Spleen (tissue), 13 donors: ENCODE measurements at places on chromosomes 6 and 20.

GRCh38 chr6:42451333-42452170, at the start of gene TRERF1:
TSS of gene TRERF1 (minus strand) at chr6:42451926. CDS start at chr6:42269590, 182,336 bp downstream.
- peak; percentile 87 for DNase-seq

DNA sequence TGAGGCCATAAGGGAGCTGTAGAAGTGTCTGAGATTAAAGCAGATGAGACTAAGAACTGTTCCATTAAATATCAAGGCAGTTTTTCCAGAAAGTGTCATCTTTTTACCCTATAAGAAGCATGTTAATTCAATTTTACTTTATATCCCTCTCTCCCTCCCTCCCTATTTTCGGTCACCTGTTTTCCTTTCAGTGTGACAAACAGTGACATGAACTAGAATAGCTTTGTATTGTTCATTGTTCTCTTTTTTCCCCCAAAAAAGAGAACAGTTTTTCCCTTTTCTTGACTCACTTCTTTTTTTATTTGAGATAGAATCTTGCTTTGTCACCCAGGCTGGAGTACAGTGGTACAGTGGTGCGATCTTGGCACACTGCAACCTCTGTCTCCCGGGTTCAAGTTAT, 269.3 kb downstream of the ZFAND3 start:
- DNase-seq = no peak

- no peak for DNase-seq
Observed at GRCh38 chr6:144678844-144679243, 393.7 kb downstream of the UTRN start.

GRCh38 chr6:87763901-87764300, 61.9 kb upstream of the AKIRIN2 start:
- DNase-seq = no peak

DNA sequence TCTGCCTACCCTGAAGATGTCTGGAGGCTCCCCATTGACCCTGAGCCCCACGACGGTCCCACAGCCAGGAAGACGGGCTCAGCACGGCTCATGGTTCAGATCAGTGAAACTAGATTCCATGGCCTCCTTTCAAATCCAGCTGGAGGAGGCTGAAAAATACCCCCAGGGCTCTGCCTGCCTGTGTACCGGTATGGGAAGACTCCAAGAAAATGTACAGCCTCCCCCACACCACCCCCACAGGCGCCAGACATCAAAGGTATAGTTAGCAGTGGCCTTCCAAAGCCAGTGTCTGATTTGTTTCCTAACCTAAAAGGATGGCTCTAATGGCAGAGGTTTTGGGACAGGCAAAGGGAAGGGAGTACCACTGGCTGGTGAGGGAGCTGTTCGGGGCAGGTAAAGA, 86.2 kb upstream of the SNAP25 start:
- no peak for DNase-seq

DNA sequence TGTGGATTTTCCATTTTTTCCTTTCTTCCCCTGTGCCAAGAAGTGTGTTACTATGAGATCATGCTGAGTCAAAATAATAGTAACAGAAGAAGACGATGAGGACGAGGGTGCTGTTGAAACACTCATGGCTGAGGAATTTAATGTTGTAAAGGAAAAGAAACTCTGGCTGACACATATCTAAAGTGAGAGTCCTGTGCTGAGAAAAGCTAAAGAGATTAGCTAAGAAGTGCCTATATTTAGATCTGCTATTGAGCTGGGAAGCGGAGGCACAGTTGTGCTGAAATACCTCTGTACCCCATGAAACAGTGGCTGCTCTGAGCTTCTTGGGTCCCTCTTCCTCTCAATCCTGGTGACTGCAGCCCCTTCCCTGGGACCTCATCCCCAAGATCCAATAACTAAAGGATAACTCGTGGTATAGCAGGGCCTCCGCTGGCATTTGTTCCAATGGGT, 1.1 kb upstream of the SYTL3 start:
- DNase-seq = no peak

- no peak for DNase-seq
Observed at GRCh38 chr20:46414608-46415007, 8.2 kb upstream of the ELMO2 start.

DNA sequence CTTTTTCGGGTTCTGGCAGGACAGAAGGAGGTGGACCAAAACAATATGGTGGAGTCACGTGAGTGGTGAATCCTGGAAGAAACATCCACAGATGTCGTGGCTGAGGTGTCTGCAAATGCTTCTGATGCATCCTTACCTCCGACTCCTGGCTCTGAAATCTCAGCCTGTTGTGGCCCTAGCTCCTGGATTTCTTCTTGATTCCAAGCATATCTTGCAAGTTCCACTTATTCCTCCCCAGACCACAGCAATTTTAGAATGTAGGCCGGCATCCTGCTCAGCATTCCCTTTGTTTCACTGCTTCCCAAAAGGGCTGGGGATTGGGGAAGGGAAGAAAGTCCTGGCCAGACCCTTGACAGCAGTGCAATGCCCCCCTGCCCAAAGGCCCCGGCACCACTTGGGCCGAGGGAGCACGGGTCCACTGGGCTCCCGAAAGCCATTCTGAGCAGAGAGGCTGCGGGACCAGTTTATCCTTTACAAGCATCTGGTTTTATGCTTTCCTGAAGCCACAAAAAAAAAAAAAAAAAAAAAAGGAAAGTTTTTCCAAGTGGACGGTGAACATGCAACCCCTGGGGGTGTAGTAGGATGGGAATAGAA, 200.9 kb upstream of the RNF24 start:
- peak; percentile 19 for DNase-seq

GRCh38 chr6:112123982-112124381, 36.6 kb downstream of the FAM229B start:
- no peak for DNase-seq

DNA sequence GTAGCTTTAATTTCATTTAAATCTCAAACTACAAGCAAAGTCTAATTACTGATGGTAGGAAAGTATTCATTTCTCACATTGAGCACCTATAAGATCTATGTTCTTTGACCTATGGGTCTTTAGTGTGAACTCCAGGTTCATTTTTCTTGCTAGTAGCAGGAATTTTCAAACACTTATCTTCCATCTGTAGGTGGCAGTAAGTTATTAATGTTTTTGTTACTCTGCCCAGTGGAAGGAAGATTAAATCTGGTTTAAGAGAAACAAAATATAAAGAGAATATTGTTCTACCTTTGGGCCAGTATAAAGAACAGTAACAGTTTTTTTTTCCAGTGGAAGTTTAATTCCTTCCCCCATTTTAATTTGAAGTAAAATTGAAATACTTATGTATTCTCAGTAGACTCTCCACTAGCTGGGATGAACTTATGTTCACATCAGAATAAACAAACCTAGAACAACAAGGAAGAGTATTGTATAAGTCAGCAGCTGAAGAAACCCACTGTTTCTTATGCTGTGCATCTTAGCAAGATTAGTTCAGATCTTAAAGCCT, 328.2 kb downstream of the PHF3 start:
- DNase-seq = no peak

DNA sequence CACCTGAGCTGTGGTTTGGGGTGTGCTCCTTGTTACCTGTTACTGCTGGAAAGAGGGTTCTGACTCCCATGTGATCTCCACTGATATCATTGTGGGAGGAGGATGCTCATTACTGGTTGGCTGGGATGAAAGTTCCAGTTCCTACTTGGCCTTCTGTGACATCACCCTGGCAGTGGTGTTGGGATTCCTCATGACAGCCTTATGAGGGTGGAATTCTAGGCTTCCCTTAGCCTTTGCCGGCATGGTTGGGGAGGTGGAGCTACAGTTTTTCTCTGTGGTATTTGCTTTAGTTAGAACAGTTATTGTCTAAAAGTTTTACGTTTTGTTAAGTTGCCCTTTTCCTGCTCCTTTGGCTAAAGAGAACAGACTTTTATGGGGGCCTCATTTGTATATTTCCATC, 112.1 kb downstream of the AFG1L start:
- no peak for DNase-seq

- DNase-seq = no peak
Observed at GRCh38 chr6:138521790-138522189, 22.5 kb upstream of the NHSL1 start.

DNA sequence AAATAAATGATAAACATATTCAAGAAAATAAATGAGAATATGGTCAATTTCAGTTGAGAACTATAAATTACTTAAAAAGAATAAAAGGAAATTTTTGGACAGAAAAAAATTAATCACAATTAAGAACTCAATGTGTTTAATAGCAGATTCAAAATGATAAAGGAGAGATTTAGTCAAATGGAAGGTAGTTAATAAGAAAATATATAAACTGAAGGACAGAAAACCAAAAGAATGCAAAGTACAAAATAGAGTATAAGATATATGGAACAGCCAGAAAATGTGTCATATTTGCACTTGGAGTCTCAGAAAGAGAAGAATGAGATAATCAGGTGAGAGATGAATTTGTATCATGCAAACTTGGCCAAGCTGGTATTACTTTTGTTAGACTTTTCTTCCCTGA, 201.8 kb upstream of the ARID1B start:
- DNase-seq = no peak

GRCh38 chr6:28586324-28586723, 60.6 kb downstream of the GPX5 start:
- no peak for DNase-seq

DNA sequence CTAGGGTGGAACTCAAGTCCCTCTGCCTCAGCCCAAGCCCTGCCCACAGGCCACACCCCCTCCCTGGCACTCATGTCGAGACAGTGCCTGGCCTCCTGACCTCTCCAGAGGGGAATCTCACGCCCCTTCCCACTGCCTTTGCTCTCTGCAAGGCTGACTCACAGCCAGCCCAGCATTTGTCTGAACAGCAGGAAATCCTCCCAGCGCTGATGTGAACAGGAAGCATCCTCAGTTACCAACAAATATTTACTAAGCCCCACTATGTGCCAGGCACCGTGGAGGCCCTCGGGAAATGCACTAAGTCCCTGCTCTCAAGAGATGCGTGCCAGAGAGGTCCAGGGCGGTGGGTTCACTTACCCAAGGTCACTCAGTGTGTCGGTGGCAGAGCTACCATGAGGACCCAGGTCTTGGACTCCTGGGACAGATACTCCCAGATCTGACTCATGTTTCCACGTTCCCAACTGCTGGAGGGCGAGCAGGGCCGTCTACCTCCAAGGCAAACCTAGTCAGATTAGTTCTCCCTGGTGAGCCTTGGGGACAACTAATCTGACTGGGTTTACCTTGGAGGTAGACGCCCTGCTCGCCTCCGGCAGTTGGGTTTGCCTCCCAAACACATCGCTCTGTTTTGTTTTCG, 7.8 kb downstream of the ADA start:
- peak; percentile 84 for DNase-seq

DNA sequence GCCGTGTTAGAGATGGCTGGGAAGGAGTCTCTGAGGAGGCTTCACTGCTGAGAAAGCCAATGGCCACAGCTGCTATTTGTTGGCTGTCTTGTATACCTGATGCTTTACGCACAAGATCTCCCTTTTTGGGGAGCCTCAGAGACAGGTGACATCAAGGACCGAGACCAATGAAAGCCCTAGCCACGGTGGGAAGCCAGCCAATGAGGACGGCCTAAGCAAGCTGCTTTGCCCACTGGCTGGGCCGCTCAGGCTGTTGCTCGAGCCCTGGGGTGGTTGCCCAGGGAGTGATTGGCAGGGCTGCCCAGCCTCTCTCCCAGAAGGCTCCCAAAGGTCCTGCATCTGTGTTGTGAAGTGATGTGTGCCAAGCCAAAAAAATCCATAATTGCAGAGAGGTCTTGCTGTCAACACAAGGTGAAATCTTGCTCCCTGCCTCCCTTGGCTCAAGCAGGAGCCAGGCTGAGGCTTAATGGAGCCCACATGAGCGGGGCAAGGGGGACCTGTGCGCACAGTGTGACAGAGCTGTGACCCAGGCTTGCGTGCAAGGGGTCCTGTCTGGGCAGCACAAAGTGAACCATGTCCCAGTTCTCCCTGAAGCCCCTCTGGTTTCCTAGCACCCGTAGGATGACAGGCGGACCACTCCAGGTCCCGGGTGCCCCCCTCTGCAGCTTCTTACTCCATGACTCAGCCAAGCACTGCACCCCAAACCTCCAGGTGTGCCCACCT, 4.3 kb downstream of the MMP24OS start:
- DNase-seq = no peak

GRCh38 chr6:99132026-99132635, 184.4 kb upstream of the FBXL4 start:
- DNase-seq = no peak

- DNase-seq = no peak
Observed at GRCh38 chr20:7463290-7463689, 477.0 kb downstream of the HAO1 start.

DNA sequence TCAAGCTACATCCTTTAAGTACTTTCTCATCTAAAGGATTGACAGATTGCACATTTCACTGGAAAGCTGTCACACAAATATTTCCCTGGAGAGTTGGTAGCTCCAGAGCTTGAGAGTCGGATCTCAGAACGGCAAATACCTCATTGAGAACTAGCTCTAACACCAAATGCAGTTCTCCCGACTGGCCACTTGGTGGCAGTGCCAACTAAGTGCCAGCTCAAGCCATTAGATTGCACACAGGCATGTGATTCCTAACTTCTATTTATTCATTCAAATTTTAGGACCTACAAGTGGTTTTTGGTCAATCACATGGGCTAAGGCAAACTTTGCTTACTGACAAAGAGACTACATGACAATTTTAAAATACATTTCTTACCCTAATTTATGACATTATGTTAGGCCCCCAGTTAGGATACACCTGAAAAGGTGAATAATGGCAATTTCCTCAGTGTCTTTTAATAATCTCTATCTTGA, 7.9 kb upstream of the MCHR2 start:
- DNase-seq = no peak

DNA sequence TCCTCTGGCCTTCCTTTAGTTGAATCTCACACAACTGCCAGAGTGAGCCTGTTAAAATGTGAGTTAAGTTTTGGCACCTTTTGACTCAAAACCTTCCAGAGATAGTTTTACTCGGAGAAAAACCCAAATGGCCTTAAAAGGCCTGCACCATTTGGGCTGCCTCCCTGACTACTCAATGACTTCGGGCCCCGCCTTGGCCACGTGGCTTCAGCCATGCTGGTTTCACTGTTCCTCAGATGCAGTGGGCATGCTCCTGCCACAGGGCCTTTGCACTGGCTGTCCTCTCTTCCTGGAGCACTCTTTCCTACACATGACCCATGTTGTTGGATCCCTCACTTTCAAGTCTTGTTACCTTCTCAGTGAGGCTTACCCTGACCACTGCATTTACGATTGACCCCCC, 18.3 kb downstream of the VEGFA start:
- no peak for DNase-seq

GRCh38 chr20:48717680-48718223, 110.0 kb downstream of the PREX1 start:
- DNase-seq = no peak

- no peak for DNase-seq
Observed at GRCh38 chr6:150994026-150994425, 128.5 kb downstream of the MTHFD1L start.

- DNase-seq = no peak
Observed at GRCh38 chr20:19252451-19253120, 40.1 kb downstream of the SLC24A3 start.

DNA sequence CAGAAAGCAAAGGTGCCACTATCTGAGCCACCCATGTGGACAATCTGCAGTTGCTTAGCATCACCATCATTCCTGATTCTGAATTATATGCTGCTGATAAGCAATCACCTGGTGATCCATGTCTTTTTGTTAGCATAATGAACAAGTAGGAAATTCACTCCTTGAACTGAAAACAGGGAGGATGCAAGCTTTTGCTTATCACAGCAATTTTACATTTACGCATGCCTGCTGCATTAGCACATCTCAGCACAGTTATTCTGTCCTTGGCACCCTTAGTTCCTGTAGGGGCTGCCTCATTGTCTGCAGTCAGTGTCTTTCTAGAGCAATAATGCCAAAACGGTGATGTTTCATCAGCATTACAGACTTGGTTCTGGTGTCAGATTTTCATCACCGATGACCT, 162.6 kb downstream of the KIF16B start:
- DNase-seq = no peak
